ENCODE measurements at places on chromosomes 3 and 15.

DNA sequence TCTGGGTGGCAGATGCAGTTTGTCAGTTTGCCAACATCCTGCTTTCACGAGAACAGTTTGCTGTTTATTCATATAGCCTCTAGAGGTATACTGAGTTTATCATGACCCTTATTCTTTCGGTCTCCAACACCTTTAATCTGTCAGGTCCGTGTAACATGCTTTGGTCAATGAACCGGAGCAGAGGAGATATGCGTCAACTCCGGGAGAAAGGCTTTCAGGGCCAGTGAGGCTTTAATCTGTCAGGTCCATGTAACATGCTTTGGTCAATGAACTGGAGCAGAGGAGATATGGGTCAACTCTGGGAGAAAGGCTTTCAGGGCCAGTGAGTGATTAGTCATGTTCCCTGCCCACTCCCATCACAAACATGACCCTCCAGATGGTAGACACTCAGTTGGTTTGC is 16.9 kb upstream of the GPD1L start:
- no peak for DNase-seq

- no peak for DNase-seq
These were observed 172.4 kb downstream of the CNTN3 start for GRCh38 chr3:74442068-74442467.

DNA sequence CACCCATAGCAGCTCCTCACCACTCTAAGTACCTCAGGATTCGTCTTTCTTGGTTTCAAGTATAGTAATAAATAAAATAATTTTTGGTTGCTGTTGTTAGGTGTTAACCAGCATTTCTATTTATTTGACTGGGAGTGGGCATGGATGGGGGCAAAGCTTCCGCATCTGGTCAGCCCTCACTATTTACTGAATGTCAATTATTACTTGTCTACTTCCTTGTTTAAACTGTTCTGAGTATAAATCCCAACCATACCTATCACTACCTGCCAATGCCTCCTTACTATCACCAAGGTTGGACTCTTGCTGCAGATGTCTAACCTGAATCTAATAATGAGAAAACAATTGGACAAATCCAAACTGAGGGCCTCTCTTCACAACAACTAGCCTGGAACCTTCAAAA is 41.9 kb upstream of the GK5 start:
- DNase-seq: no peak

GRCh38 chr15:100926971-100927756 is 8.0 kb downstream of the LRRK1 start:
- no peak for DNase-seq

- no peak for DNase-seq
These were observed 11.2 kb downstream of the TMOD3 start for GRCh38 chr15:51840692-51841091.

DNA sequence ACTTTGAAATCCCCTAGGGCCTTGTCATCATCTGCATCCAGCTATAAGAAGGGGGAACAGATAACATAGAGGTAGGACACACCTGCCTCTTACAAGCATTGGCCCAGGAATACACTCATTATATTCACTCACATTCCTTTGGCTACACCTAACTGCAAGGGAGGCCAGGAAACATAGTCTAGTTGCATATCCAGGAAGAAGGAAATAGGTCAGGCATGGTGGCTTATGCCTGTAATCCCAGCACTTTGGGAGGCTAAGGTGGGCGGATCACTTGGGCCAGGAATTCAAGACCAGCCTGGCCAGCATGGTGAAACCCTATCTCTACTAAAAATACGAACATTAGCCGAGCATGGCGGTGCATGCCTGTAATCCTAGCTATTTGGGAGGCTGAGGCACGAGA is 48.8 kb downstream of the GTPBP8 start:
- DNase-seq: no peak

GRCh38 chr15:47439146-47440111 is 277.9 kb upstream of the SEMA6D start:
- DNase-seq: no peak

- no peak for DNase-seq
These were observed 32.1 kb downstream of the BUB1B start for GRCh38 chr15:40192942-40193341.

Measured in activated CD4-positive, alpha-beta T cell treated with anti-CD3 and anti-CD28 coated beads for 48 hours (primary cell).